ENCODE measurements at places on chromosomes 5 and 9.

GRCh38 chr9:28976250-28976649 is 1403.0 kb upstream of the C9orf72 start:
- DNase-seq = no peak

GRCh38 chr5:172413601-172414171 is 40.6 kb downstream of the SH3PXD2B start:
- DNase-seq = no peak

- no peak for DNase-seq
These were observed 153.0 kb downstream of the HMHB1 start for GRCh38 chr5:143964919-143965318.

- DNase-seq = no peak
These were observed 632.6 kb upstream of the WWC1 start for GRCh38 chr5:167658889-167659288.

DNA sequence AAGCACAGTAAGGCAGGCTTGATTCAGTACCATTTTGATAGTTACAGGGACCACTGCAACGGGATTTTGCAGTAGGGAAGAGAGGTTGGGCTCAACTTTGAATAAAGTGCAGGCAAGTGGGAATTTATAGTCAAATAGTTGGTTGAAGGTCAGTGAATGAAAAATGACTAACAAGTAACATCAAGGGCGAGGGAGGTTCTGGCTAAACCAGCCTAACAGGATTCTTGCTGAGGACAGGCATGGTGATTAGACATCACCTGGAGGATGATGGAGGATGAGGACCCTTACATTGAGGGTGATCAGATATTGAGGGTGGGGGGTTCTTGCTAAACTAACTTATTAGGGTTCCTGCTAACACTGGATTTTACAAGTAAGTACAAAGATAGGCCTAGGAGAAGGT is 66.1 kb upstream of the SMC5 start:
- no peak for DNase-seq
